ENCODE measurements at places on chromosomes 2 and 18.

- peak; percentile 24 for DNase-seq
These were observed 239.7 kb upstream of the FBXO11 start for GRCh38 chr2:48145845-48146452.

DNA sequence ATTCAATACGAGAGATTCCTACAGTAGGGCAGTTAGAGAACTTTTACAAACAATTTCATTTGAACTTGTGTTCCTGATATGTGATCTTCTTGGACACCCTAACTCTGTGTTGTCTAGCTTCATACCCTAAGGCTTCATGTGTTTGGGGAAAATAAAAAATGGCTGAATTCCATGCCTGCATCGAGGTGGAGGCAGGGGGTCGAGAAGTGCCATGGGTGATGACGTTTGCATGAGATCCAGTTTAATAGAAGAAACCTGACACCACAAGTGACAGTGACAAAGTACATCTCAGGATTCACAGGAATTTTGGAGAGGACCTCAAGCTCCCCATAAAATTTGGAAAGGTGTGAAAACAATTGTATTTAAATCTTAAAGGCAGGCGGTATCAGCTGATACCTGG is 169.2 kb upstream of the NABP1 start:
- DNase-seq, result no peak

DNA sequence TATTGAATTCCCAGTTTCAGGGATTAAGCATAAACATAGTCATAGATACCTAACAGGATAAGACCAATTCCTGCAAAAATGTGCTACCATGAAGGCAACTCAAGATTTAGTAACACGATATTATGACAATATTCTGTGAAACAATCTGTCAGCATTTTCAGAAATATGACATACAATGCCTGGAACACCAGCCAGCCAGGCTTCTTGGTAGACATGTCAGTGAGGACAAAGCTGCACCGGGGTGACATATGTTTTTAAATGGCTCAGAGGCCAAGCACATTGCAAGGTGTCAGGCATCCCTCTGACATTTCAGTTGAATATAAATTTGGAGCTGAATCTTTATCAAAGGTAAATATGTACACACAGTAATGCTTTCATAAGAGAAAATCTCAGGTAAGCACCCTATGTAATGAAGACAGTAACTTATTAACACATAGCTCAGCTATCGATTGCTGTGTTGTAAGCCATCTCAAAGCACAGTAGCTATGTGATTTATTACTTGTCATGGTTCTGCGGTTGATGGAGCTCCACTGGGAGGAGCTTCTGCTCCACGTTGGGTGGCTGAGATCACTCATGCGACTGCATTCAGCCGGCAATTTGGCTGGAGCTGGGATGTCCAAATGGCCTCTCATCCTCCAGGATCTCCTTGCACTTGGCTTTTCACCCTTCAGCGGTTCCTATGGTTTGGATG is 31.9 kb upstream of the EML6 start:
- DNase-seq, result no peak

DNA sequence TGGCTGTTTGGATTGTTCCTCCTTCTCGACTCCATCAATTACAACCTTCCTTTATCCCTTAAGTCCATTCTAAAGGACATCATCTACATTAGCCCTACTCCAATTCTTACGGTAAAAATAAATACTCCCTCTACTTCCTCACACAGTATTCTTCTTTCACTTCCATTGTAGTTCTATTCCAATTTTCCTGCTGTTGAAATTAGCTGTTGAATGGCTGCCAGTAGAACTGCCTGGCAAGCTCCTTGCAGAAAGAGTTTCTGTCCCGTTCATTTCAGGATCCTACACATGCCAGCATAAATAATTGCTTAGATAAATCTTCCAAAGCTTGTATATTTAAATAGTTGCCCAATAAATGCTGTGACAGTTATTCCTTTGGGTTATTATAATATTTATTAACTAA is 459.3 kb upstream of the TRIB2 start:
- peak; percentile 64 for DNase-seq

GRCh38 chr2:153519257-153519875 is 40.8 kb upstream of the RPRM start:
- DNase-seq, result peak; percentile 59
